ENCODE measurements at places on chromosomes 11 and 22.

DNA sequence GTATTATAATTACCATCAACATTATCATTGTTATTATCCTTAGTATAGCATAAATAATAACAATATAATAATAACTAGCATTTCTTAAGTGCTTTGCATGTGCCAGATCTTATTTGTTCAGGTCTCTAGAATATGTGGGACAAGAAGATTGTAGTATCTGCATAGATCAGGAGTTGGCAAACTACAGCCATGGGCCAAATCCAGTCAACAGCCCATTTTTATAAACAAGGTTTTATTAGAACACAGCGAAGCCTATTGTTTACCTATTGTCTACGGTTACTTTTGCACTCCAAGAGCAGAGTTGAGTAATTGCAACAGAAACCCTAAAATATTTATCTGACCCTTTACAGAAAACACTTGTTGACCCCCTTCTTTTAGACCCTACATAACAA lies 81.4 kb downstream of the SLC1A2 start:
- DNase-seq: no peak

DNA sequence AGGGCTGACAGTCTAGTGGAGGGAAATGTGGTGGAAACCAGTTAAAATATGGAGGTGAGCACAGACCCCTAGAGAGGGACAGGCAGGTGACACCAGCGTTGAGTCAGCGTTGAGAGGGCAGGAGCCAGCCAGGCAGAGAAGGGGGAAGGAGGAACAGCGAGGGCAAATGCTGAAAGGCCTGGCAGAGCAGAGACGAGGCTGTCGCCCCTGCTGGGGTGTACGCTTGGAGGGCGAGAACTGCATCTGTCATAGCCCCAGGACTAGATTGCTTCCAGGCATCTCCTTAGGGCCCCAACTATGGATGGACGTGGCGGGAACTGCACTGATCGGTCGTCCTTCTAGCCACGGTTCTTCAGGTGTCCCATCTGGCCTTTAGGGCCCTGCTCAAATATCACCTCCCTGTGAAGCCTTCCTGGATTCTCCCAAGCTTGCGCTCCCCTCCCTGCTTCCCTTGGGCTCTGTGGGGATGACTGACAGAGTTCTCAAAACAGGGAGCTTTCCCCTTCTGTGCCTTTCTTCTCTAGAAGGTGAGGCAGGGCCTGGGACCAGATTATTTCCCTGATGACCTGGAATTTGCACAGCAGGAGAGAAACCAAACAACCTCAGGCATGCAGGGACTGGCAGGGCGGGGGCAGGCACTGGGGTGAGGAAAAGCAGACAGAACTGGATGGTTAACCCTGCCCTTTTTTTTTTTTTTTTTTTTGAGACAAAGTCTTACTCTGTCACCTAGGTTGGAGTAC lies 11.1 kb downstream of the SYNGR1 start:
- DNase-seq: peak; percentile 9

DNA sequence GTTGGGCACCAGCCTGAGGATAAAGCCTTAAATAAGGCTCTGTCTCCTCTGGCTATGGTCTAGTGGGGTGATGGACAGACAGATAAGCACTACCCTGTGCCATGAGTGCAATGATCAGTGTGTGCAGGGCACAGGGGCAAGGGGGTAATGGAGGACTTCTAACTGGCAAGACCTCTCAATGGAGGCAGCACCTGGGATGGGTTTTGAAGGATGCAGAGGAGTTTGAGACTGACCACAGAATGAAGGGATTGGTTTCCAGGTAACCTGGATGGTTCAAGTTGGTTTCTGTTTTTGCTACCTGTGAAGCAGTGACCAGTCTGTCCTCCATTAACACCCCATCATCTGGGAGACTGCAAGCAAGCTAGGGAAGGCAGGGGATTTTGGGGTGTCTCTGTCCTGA lies 27.8 kb upstream of the PICK1 start:
- DNase-seq: no peak

GRCh38 chr11:59610289-59610688 lies 5.3 kb downstream of the OSBP start:
- DNase-seq: no peak

- DNase-seq: peak; percentile 7
Observed at GRCh38 chr11:44380009-44380313, 70.0 kb upstream of the ALX4 start.

DNA sequence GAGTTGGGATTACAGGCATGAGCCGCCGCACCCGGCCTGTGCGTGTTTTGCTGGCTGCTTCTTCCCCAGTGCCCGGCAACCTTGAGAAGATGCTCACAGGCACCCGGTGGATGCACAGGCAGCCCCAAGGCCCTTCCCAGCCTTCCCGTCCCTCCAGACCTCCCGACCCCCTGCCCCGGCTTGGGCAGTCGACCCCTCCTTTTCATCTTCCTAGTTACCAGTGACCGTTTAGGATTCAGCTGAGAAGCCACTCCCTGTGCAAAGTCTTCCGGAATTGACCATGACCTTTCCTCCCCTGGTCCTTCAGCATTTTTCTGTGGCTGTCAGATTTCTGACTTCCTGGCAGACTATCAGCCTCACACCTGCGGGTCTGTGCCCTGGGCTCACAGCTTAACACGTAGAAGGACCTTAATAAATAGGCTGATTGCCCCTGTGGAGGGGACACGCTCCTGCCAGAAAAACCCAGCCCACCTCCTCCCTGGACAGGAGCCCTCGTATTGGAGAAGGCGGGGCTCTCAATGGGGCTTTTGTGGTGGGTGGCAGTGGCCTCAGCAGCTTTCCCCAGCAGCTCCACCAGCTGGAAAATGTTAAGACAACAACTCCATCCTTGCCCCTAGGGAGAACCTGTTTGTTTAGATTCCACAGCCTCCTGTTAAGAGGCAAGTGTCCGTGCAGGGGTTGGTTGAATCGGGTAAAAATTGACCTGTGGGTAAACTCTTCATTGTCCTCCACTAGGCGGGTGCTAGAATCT lies 10.4 kb upstream of the ANO1 start:
- DNase-seq: no peak

GRCh38 chr22:42649246-42650099 lies at the start of gene CYB5R3:
Gene CYB5R3, minus strand, starts transcription at chr22:42649392. Its CDS starts 77 bp downstream, at chr22:42649315.
- DNase-seq: peak; percentile 91

- DNase-seq: no peak
Observed at GRCh38 chr22:26770624-26771023, 113.2 kb downstream of the MIAT start.

GRCh38 chr22:22111267-22111751 lies 128.7 kb upstream of the TOP3B start:
- DNase-seq: peak; percentile 46

DNA sequence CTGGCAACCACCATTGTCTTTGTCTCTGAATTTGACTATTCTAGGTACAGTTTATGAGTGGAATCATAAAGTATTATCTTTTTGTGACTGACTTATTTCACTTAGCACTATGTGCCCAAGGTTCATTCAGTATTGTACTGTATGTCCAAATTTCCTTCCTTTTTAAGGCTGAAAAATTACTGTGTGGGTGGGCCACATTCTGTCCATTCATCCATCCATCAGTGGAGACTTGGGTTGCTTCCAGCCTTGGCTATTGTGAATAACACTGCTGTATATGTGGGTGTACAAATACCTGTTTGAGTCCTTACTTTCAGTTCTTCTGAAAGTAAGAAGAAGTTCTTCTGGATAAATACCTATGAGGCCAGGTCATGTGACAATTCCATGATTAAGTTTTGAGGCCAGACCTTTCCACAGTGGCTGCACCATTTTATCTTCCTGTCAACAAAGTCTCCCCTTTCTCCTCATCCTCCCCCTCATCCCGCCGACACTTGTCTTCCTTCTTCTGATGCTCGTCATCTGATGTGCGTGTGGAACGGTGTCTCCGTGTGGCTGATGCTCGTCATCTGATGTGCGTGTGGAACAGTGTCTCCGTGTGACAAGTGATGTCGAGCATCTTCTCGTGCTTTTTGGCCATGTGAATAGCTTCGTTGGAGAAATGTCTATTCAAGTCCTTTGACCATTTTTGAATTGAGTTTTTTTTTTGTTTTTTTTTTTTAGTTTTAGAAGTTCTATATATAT lies 49.5 kb downstream of the SBF1 start:
- DNase-seq: no peak

- DNase-seq: no peak
Observed at GRCh38 chr11:45092901-45093760, 53.3 kb upstream of the PRDM11 start.

DNA sequence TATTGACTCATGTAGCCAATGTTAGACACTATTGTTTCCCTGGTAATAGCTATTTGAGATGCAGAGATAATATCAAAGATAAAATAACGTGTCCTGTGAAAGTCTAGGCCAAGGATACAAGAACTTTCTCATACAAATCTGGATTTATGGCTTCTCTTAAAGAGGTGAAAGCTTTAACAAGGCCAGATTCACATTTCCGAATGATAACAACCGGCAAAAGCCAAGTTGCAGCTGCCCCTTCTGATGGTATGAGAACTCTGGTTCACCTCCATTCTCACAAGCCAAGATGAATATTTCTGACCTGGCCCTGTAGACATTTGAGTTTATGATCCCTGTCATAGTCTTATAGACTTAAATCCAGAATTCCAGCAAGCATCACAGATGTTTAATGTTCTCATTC lies 230.4 kb upstream of the ZC3H12C start:
- DNase-seq: no peak

GRCh38 chr22:35033635-35034296 lies 32.2 kb upstream of the ISX start:
- no peak for DNase-seq

DNA sequence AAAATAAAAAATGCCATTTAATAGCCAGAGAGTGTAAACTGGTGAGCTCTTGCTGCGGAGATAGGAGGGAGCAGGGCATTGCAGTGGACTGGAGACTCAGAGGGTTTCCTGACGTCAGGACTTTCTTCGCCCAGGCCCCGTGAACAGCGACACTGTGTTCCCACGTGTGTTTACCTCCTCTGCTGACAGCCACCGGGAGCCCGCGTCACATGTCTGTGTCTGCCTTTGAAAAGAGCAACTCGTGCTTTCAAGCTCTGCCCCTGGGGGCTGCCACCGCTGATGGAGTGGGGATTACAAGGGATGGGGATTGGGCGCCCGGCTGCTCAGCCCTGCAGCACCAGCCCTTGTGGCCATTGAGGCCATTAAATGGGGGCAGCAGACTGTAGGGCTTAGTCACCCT lies 3.3 kb downstream of the TANGO2 start:
- DNase-seq: no peak

- no peak for DNase-seq
Observed at GRCh38 chr11:102476069-102476468, 23.5 kb upstream of the TMEM123 start.

DNA sequence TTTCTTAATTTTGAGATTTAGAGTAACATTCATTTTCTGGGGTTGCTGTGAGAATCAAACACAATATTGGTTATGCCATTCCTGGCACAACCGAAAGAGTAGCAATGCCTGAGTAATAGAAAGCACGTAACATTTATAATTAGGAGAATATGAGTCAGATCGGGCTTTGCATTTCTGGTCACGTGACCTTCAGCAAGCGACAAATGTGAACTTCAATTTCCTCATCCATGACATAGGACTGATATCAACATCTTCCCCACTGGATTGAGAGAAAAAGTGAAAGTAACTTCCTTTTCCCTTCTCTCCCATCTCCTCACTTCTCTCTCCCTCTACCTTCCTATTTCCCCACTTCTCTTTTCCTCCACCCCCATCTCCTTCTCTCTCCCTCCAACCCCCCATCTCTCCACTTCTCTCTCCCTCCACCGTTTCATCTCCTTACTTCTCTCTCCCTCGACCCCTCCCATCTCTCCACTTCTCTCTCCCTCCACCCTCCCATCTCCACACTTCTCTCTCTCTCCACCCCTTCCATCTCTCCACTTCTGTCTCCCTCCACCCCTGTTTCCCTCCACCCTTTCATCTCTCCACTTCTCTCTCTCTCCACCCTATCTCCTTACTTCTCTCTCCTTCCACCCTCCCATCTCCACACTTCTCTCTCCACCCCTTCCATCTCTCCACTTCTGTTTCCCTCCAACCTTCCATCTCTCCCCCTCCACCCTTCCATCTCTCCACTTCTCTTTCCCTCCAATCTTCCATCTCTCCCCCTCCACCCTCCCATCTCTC lies 33.5 kb upstream of the CAT start:
- DNase-seq: peak; percentile 5

- DNase-seq: no peak
Observed at GRCh38 chr11:7545611-7546010, 31.8 kb downstream of the PPFIBP2 start.

GRCh38 chr11:40274017-40274416 lies 1185.4 kb downstream of the LRRC4C start:
- DNase-seq: no peak

DNA sequence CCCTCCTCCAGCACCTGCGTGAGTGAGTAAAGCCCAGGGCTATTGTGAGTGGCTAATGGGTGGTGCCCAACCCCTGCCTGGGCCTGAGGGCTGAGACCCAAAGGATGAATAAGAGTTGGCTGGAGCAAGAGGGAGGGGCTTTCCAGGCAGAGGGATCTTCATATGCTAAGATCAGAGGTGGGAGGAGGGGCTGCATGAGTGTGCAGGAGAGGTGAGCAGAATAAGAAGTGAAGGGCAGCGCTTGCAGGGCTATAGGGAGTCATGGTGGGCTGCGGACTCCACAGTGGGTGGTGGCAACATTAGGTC lies 3.9 kb downstream of the EMID1 start:
- no peak for DNase-seq

GRCh38 chr11:44780940-44781631 lies 54.3 kb downstream of the TSPAN18 start:
- DNase-seq: no peak

- no peak for DNase-seq
Observed at GRCh38 chr11:1295086-1295485, 14.3 kb downstream of the TOLLIP start.

DNA sequence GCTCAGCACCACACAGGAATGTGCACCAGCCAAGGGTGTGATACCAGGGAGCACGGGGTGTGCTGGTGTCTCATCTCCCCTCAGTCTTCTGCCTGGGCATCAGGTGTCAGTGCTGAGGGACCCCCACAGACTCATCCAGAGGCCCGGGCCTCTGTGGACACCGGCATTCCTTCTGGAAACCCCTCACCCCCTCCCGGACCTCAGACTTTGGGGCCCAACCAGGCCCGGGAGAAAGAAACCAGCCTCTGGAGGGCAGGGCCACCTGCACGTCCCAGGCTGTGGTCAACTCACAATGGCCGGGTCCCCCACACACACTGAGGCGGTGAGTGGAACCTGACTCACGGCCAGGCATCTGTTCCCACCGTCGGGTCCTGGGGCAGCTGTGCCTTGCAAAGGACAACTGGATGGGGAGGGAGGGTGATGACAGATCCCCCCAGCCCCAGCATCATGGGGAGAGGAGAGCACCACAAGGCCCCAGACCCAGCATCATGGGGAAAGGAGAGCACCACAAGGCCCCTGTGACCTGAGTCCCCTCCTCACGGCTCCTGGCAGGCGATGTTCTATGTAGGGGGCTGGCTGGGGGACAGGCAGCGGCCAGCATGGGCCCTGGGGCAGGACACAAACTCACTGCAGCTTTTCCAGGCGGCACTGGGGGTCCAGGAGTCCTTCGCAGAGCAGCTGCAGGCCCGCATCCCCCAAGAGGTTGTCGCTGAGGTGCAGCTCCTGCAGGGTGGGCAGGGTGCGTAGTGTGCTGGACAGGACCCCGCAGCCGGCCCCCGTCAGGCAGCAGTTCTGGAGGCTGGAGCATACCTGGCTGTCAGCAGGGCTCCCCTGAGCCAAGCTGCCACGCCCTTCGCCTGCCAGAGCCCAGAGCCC lies 7.6 kb downstream of the RNH1 start:
- no peak for DNase-seq

GRCh38 chr22:31193092-31193491 lies 19.0 kb upstream of the LIMK2 start:
- no peak for DNase-seq

Data from DMS53 (cell line).